CD8-positive, alpha-beta T cell (primary cell): ENCODE measurements at places on chromosomes 2 and 18. TPM values are rescaled to one million over a fixed set of nuclear protein-coding genes. Genes with fewer than 3 reads are reported as not detected.

Gene VWC2L
- total RNA-seq: not detected

Gene FTCDNL1
- 0.78 TPM for total RNA-seq

Gene RETSAT
- total RNA-seq: 19.6 TPM

Gene LCT
- not detected for total RNA-seq

Gene CYBRD1
- 0.17 TPM for total RNA-seq

Gene MYL1
- total RNA-seq: not detected

Gene SCN2A
- not detected for total RNA-seq

Gene CFAP53
- total RNA-seq: 0.36 TPM

Gene STAT4
- 136 TPM for total RNA-seq

Gene SMAD2
- total RNA-seq: 72.4 TPM

Gene IL1RL2
- not detected for total RNA-seq

Gene PLEK
- total RNA-seq: 11.6 TPM

Gene CCDC150
- 0.81 TPM for total RNA-seq

Gene RBFA
- total RNA-seq: 10.4 TPM

Gene TSPYL6
- not detected for total RNA-seq

Gene CREG2
- not detected for total RNA-seq

Gene EIF4E2
- 55.2 TPM for total RNA-seq

Gene ZAP70
- 512 TPM for total RNA-seq

Gene CCDC121
- 1.4 TPM for total RNA-seq

Gene TUBB8B
- not detected for total RNA-seq

Gene CRYGC
- total RNA-seq: not detected

Gene SPAST
- 7.4 TPM for total RNA-seq

Gene SPHKAP
- total RNA-seq: not detected

Gene ACYP2
- 10.2 TPM for total RNA-seq

Gene SNORC
- total RNA-seq: 0.44 TPM

Gene SERPINB13
- total RNA-seq: not detected

Gene IL18RAP
- total RNA-seq: 10.8 TPM

Gene PCGF1
- 18.6 TPM for total RNA-seq

Gene EPAS1
- 19.7 TPM for total RNA-seq

Gene SALL3
- total RNA-seq: not detected

Gene NAGK
- total RNA-seq: 67.7 TPM

Gene TMEM247
- not detected for total RNA-seq

Gene ALPI
- total RNA-seq: not detected

Gene KIF5C
- total RNA-seq: 6.5 TPM

Gene SKOR2
- not detected for total RNA-seq

Gene CEP76
- 10.9 TPM for total RNA-seq

Gene ERBB4
- not detected for total RNA-seq

Gene UGT1A5
- not detected for total RNA-seq

Gene FBXO36
- total RNA-seq: 1.0 TPM

Gene TLX2
- not detected for total RNA-seq

Gene CYP27C1
- total RNA-seq: not detected

Gene B3GNT7
- total RNA-seq: 2.7 TPM

Gene ANTXR1
- total RNA-seq: not detected

Gene SERTAD2
- total RNA-seq: 47.5 TPM

Gene GPR45
- total RNA-seq: not detected

Gene HOXD3
- not detected for total RNA-seq

Gene ARHGEF4
- total RNA-seq: 4.6 TPM

Gene KCNG2
- not detected for total RNA-seq

Gene GALR1
- not detected for total RNA-seq

Gene SERPINB5
- not detected for total RNA-seq

Gene PJVK
- total RNA-seq: 2.9 TPM

Gene ZFAND2B
- 78.7 TPM for total RNA-seq
